ENCODE measurements at places on chromosomes 6 and 20.

- peak; percentile 12 for DNase-seq
Measured at GRCh38 chr6:74534465-74535211, 671.2 kb downstream of the COL12A1 start.

DNA sequence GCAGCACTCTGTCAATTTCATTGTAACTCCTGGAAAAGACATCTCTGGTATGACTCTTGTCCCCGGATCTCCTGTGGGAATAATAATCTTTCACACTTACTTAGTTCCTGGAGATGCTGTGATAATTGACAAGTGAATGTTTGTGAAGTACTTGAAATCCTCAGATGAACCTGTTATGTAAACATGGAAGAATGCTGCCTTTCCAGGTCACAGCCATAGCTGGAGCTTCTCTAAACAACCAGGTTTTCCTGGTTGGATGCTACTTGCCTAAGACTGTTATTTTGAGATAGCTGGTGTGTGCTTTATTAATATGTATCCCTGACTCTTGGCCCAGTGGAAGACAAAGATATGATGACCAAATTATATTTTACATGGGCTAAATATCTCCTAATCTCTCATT is 228.6 kb downstream of the KCNQ5 start:
- DNase-seq = no peak

- no peak for DNase-seq
Measured at GRCh38 chr6:73873081-73873480, 177.1 kb downstream of the CD109 start.

- no peak for DNase-seq
Measured at GRCh38 chr6:158030380-158031300, 49.0 kb downstream of the SYNJ2 start.

DNA sequence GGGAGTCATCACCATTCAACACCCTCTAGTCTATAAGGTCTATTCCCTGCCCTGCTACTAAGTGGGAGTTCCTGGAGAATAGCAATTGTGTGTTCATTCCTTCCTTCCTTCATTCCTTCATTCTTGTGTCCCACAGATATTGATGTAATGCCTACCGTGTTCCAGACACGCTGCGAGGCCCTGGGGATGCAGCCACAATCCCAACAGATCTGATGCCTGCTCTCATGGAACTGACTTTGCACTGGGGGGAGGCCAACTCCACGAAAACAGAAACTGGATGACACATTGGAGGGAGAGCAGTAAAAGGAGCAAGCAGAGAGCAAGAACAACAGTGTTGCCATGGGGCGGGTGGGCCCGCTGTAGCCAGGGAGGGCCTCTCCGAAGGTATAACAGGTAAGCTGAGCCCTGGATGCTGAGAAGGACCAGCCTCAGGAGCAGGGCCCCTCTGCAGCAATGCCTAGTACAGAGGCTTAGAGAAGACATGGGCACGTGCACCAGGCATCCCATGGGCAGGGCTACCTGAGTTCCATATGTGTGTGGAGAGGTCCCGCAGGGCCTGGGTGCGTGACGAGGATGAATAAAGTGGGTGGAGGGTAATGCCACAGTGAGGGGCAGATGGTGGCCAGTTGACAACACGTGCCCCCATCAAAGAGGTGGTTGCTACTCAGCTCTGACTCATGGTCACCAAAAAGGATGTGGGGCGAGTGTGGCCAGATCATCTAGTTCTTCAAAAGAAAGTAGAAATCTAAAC is 173.9 kb downstream of the NFATC2 start:
- DNase-seq = no peak

GRCh38 chr20:19932170-19932667 is 84.9 kb upstream of the NAA20 start:
- DNase-seq = no peak

GRCh38 chr20:11222243-11222642 is 548.4 kb upstream of the JAG1 start:
- DNase-seq = no peak

DNA sequence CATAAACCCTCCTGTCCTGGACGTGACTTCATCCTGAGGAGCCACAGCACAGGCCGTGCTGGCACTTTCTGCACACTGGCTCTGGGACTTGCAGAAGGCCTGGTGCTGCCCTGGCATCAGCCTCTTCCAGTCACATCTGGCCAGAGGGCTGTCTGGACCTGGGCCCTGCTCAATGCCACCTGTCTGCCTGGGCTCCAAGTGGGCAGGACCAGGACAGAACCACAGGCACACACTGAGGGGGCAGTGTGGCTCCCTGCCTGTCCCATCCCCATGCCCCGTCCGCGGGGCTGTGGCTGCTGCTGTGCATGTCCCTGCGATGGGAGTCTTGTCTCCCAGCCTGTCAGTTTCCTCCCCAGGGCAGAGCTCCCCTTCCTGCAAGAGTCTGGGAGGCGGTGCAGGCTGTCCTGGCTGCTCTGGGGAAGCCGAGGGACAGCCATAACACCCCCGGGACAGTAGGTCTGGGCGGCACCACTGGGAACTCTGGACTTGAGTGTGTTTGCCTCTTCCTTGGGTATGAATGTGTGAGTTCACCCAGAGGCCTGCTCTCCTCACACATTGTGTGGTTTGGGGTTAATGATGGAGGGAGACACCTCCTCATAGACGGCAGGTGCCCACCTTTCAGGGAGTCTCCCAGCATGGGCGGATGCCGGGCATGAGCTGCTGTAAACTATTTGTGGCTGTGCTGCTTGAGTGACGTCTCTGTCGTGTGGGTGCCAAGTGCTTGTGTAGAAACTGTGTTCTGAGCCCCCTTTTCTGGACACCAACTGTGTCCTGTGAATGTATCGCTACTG is 22.0 kb upstream of the PYGB start:
- no peak for DNase-seq

DNA sequence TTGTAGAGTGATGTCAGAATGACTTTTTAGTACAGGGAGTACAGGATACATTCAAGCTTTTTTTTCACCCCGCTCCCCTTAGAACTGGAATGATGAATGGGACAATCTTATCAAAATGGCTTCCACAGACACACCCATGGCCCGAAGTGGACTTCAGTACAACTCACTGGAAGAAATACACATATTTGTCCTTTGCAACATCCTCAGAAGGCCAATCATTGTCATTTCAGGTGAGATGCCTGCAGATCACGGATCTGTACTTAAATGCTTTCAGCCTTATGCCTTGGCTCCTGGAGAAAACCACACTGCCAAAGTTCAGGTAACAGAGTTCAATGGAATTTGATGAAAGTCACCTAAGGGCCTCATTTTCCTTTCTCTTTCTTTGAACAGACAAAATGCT is 8.5 kb downstream of the TNFAIP3 start:
- no peak for DNase-seq

DNA sequence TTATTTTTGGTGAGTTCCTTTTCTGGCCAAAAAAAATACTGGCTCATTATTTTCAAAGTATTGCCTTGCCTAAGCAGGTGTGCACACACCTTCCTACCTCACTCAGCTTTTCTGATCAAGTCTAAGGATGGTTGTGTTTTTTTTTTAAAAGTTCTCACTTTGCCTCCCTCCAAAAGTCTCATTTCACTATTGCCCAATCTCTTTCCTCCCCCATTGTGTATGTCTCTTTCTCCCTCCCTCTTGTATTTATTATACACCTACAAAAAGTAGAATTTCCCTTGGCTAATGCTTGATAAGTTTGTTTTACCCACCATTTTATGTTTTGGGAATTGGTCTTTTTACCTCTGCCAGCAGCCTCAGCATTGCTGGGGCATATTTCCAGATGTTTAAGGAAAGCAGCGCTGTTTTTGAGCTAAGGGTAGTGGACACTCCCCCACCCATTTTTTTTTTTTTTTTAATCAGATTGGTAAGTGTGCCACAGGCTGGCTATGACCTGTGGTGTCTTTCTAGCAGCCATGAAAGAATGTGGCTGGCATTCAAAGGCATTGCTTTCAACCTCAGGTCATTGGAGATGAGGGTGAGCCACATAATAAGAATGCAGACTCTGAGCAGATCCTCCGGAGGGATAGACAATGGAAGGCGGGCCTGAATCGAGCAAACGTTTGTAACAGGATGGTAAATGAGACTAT is 668.6 kb downstream of the UTRN start:
- no peak for DNase-seq

- DNase-seq = no peak
Measured at GRCh38 chr6:44500074-44500473, 112.6 kb downstream of the CDC5L start.

DNA sequence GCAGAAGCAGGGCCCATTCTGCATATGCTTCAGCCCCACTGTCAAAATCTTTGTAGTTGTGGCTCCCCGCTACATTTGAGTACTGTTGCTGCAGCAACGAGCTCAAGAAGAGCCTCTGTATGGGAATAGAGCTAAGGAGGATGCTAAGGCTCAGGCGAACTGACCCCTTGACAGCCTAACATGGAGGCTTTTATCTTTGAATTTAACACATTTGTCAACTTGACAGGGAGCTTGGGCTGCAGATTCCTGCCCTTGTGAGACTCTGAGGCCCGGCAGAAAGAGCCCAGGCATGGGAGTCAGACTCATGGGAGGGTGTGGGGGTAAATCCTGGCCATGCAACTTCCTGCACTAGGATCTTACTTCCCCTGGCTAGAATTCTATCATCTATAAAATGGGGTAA is 278.7 kb upstream of the CITED2 start:
- DNase-seq = no peak

GRCh38 chr20:19897891-19898290 is 119.3 kb upstream of the NAA20 start:
- no peak for DNase-seq

GRCh38 chr6:117329926-117330325 is 64.6 kb downstream of the VGLL2 start:
- no peak for DNase-seq

GRCh38 chr20:21701171-21701876 is 4.1 kb upstream of the PAX1 start:
- DNase-seq = peak; percentile 62

DNA sequence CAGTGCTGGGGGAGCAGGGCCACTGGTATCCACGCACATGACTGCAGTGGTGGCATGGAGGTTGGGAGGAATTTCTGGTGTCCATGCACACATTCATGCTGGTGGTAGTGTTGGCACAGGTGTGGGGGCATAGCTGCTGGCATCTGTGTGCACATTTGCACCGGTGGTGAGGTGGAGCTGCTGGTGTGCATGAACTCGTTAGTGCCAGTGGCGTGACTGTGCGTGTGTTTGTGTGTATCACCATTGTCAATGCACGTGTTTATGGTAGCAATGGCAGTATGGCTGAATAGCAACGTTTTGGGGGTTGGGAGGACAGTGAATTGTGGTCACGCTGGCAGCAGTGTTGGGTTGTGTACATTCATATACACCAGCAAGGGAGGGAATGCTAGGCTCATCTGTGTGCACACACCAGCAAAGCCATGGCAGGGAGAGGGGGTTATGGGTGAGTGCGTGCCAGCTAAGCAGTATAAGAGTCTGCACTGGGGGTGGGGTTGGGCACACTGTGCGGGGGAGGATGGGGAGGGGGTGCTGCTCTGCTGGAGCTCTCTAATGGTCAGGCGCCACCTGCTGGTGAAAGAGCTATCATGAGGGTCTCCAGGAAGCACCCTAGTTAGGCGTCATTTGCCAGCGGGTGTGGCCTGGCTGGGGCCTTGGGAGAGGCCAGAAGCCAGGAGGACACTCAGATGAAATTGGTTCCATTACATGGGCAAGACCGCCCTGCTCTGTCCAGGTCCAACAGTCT is 626.1 kb upstream of the ID4 start:
- DNase-seq = no peak

GRCh38 chr6:2773449-2773848 is 8.3 kb downstream of the WRNIP1 start:
- no peak for DNase-seq

- DNase-seq = peak; percentile 73
Measured at GRCh38 chr6:153129873-153130514, 1.1 kb downstream of the RGS17 start.

GRCh38 chr20:1934721-1935573 is 39.7 kb downstream of the SIRPA start:
- DNase-seq = no peak

- DNase-seq = no peak
Measured at GRCh38 chr6:84809455-84809854, 45.1 kb upstream of the TBX18 start.

DNA sequence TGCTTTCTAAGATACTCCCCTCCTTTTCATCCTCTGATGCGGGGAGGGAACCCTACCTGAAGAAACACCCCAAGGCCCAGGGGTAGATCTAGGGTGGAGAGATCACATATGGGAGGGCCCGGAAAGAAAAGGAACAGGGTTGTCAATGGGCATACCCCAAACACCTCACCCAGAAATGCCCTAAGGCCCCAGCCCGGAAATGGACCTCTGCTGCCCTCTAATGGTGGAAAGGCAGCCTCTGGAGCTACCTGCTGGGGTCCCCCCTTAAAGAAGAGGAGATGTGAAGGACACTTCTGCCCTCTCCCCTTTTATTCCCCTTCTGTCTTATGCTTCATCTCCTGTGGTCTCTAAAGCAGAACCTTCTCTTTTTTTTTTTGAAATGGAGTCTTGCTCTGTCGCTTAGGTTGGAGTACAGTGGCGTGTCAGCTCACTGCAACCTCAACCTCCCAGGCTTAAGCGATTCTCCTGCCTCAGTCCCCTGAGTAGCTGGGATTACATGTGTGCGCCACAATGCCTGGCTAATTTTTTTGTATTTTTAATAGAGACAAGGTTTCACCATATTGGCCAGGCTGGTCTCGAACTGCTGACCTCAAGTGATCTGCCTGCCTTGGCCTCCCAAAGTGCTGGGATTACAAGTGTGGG is 458 bp upstream of the ARMC12 start:
- peak; percentile 50 for DNase-seq

Measured in right kidney (tissue), 9 donors.